ENCODE measurements at places on chromosomes 2 and 18. TPM values are rescaled to one million over a fixed set of nuclear protein-coding genes. Genes with fewer than 3 reads are reported as not detected.
A peak's percentile ranks its signal among the peaks of the same experiment; 100 is the strongest.

GRCh38 chr18:47168913-47169312, 7.3 kb downstream of the IER3IP1 start:
- no peak for DNase-seq

- no peak for DNase-seq
Observed at GRCh38 chr18:48893608-48894600, 56.9 kb downstream of the SMAD7 start.

HADHA gene
- 182 TPM for total RNA-seq

SCTR gene
- 1.6 TPM for total RNA-seq

GRCh38 chr2:54773838-54774237, 50.4 kb downstream of the EML6 start:
- DNase-seq: no peak

- DNase-seq: no peak
Observed at GRCh38 chr2:89837962-89838625, 1146.6 kb downstream of the RPIA start.

YWHAQ gene
- 263 TPM for total RNA-seq

DNA sequence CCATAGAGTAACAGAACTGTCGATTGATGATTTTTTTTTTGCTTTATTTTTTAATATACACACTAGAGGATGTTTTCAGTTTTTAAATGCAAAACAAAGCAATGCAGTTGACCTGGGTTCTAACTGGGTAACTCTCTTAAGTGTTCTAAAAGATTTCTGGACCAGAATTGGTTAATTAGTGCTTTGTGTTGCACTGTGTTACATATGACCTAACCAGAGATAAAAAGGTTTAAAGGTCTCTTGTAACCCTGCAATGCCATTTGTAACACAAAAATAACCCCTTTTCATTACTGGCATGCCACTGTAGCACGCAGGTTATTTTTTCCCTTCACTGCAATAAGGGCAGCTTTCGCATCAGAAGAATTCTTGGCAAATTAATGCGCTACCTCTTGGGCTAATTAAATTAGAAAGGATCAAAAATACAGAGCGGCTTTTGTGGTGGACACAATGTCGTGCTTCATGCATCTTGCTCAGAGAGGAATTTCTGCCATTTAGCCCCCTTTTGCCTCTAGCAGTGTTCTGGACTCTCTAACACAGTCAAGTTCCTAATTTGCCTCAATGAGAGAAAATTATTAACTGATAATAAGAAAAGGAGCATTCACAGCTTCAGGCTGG, 250.8 kb upstream of the ZEB2 start:
- no peak for DNase-seq

DNA sequence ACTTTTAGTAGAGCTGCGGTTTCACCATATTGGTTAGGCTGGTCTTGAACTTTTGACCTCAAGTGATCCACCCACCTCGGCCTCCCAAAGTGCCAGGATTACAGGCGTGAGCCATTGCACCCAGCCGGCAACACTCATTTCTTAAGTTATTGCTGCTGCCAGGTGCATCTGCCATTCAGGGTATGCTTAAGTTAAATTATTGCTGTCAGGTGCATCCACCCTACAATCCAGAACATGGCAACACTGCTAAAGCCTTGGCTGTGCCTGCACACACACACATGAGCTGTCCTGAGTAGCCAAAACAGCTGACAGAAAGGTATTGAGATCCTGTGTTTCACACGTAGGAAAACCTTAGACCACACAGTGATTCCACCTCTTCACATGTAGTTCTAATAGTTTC, 148.2 kb downstream of the FAM161A start:
- no peak for DNase-seq

- no peak for DNase-seq
Observed at GRCh38 chr18:68861365-68861764, 63.5 kb downstream of the CCDC102B start.

CEP192 gene
- 20.7 TPM for total RNA-seq

DNA sequence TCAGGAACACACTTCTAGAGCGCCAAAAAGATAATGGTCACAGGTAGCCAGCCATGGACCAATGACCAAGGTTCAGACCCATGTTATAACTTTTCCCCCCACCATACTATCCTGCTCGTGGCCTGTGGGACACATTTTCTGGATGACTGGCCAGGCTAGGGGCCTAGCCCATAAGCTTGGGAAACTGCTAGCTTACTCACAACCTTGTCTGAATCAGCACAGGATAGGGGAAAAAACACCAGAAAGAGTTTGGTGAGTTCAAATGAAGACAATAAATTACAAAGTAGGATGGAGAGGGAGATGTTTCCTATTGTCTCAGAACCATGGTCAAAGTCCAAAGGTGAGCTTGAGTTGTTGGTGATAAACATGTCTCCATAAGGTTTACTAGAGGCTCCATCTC, 156.3 kb upstream of the CCDC68 start:
- DNase-seq: no peak

DNA sequence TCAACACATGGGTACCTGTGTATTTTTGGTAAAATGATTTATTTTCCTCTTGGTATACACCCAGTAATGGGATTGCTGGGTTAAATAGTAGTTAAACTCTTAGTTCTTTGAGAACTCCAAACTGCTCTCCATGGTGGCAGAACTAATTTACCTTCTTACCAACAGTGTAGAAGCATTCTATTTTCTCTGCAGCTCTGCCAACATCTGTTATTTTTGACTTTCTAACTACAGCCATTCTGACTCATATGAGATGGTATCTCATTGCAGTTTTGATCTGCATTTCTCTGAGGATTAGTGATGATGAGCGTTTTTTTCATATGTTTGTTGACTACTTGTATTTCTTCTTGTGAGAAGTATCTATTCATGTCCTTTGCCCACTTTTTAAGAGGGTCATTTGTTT, 180.6 kb downstream of the FSIP2 start:
- DNase-seq: no peak

DNA sequence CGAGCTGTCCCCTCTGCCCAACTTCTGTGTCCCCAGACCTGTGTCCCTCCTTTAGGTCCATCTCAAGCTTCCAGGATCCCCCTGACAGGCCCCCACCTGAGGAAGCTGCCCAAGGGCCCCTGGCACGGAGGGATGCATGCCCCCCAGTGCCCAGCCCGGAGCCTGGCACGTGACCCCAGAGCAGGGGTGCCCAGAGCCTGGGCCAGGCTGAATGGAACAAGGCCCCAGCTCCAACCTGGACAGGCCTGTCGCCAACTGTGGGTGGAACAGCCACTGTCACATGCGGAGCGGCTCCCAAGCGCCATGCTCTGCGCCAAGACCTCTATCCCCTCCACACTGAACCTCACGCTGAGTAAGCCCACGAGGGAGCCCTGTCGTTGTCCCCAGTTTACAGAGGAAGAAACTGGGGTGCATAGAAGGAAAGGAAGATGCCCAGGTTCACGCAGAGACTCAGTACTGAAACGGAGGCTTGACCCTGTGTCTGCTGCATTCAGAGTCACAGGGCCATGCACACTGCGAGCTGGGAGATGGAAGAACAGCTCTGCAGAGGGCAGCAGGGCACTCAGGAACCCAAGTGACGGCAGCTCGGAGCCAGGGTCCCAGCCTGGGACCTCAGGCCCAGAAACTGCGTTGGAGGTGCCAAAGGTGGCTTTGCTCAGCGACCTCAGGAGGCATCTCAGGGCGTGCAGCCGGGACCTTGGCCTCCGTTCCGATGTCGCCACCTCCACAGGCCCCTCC, 5.5 kb upstream of the ECEL1 start:
- no peak for DNase-seq

- DNase-seq: no peak
Observed at GRCh38 chr2:15706986-15707632, 115.4 kb downstream of the DDX1 start.

DNA sequence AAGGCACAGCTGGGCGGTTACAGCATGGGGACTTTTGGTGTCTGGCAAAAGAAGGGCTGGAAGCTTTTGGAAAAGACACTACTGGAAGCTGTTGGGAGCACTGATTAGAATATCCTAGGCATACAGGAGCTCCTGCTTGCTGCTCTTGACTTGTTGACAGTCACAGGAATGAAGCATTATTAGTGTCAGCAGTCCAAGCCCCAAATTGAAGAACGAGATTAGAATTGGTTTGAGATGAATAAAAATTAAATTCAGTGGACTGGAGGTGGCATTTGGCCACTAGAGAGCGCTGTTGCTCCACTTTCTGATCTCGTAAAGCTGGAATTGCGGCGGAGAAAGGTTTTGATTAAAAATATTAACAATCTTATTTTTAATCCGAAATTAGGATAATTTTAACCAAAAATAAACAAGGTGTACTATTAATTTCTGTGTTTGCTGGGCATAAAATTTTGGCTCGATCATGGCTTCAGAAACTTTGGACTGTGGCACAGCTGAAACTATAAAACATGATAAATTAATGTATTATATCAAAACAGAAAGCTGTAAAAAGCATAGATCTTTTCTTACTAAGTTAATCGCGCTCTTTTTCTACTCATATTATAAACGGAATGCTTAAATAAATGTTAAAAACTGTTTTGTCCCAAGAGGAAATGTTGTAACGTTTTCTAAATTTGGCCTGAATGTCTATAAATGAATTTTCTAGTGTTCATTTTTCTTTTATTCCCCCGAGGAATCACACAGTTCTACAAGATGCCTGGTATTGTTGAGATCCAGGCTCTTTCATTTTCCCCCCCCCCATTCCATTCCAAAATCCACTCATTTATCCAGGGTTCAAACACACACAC, 2.4 kb upstream of the HOXD8 start:
- peak; percentile 78 for DNase-seq

DNA sequence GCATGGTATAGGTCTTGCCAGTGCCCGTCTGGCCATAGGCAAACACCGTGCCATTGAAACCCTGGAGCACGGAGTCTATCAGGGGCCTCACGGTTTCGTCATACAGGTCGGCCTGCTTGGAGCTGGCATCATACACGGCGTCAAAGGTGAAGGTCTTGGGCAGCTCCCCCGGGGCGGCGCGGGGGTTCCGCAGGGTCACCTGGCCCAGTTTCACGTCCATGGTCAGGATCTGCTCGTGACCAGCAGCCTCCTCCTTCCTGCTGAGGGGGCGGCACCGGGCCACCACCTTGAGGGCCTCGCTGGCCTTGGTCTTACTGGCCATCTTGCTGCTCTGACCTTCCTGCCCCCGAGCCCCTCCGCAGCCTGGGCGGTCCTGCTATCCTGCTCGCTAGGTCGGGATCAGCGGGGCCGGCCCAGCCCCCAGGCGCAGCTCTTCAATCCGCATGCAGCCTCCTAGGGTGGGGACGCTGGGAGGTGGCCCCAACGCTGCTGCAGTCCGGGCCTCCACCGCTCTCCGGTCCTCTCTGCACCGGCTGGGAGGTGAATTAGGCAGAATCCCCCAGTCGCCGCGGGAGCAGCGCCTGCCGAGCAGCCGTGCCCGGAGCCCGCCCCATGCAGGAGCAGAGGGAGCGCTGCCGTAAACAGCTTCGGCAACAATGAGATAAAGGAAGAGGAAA, 563 bp downstream of the KIF3C start:
- DNase-seq: no peak

DNA sequence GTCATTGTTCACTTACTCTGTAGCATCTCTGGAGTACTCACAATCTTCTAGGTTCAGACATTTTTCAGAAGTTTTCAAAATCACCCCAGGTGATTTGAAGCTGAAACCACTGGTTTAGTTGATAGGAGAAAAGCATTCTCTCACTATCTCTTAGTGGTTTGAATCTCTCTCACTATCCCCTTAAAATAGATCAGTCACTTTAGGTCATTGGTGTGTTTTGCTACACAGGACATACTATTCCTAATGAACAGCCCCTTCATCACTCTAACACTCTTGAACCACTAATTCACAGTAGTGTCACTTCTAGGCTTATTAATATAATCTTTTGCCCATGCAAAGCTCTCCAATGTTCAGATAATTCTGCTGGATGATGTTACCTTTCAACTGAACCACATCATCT, 34.5 kb downstream of the LYPD6 start:
- no peak for DNase-seq

DNA sequence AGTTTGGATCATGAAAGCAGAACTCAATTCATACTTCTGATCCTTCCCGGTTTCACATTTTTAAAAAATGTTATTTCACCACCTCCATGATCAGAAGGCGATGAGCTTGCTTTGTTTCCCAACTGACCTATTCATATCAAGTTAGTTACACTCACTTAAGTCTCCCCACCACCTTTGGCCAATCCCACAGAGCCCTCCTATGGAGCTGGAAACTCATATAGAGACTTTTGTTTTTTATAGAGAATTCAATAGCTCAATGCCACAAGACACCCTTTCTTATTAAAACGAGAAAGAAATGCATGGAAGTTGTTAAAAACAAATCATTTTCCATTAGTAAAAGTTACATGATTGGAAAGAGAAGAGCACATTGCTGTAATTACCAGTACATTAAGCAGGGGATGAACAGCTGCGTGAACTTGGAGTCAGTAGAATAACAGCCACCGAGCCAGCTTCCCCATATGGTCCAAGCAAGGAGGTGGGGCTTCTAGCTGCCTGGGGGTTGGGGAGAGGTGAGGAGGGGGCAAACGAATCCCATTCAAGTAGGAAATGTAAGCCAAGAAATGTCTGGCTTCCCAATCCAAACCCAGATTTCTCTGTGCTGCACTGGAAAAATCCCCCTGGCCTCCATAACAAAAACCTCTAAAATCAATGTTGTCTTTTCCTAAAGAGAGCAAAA, 614.5 kb downstream of the IRS1 start:
- DNase-seq: no peak

CDCA7 gene
- 0.71 TPM for total RNA-seq

- DNase-seq: peak; percentile 80
Observed at GRCh38 chr2:64644458-64645382, 9.0 kb downstream of the SERTAD2 start.

DNA sequence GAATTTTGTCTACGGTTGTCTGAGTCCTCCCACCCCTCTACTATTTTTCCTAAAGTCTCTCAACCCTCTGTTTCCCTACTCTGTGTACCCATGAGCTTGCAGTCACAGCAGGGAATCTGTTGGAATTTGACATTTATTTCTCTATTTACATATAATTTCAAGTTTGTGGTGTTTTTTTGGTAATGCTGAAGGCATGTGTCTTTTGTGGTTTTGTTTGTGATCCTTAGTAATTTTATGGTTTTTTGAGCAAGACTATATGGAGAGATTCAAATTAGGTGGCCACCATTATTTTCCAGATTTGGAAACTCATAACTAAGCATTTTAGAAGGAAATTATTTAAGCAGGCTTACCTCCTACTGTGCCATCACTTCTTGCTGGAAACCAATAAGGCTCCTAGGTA, 27.2 kb upstream of the FBLN7 start:
- no peak for DNase-seq

UGT1A9 gene
- total RNA-seq: not detected

UGP2 gene
- total RNA-seq: 132 TPM
